ENCODE measurements at places on chromosomes 13 and 19. TPM values are rescaled to one million over a fixed set of nuclear protein-coding genes. Genes with fewer than 3 reads are reported as not detected.

GRCh38 chr13:71516521-71516920 is 350.5 kb downstream of the DACH1 start:
- H3K27ac ChIP-seq: no peak overlapping the region
- no peak for DNase-seq
- no peak overlapping the region for H3K4me3 ChIP-seq

DNA sequence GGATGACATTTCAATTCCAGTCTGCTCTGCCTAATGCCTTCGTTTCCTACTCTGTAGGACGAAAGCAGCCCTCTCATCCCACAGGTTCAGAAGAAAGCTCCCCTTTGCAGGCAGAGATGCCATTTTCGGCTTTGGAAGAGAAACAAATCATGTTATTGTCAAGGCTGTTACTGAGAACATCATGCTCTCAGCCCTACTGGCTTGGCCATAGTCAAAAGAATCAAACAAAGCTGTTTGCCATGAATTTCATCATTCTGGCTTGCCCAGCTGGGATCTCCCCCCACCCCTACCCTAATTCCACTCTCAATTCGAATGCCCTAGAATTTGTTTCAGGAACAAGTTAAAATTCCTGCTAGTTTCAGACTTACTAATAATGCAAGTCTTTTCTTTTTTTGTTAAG is 162.3 kb upstream of the SERP2 start:
- peak overlapping the region; percentile 12 for H3K27ac ChIP-seq
- H3K4me1 ChIP-seq: no peaks in the 10 kb centered on the region

DNA sequence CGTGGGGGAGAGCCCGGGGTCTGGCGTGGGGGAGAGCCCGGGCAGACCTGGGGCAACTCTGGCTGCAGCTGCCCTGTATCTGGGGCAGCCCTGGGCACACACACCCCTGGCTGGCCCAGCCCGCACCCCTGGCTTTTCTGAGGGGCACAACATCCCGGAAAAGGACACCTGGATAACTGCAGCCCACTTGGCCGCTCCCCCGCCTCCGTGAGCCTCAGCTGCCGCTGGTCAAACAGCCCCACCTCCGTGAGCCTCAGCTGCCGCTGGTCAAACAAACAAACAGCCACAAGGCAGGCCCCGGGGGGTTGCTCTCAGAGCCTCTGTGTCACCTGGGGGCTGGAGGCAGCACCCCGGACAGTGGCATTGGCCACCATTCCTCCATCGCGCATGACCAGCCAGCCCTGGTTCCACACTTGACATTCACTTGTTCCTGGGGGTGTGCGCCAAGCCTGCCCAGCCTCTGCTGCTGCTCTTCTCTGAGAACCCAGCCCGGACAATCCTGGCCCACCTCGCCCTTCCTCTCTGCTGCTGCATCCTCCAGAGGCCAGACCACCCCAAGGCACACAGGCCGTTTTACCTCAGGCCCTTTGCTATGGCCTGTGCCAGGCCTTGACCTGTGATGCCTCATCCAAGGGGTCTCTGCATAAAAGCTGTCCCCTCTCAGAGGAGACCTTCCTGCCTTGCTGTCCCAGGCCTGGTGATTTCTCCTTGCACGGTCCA is 19.9 kb downstream of the CEBPG start:
- H3K36me3 ChIP-seq: no peaks in the 10 kb centered on the region
- no peaks in the 10 kb centered on the region for H3K27me3 ChIP-seq
- peak overlapping the region; percentile 55 for H3K27ac ChIP-seq
- peaks cover 62% of the 10 kb centered on the region for H3K4me1 ChIP-seq

GRCh38 chr19:2286402-2287140 is 4.6 kb upstream of the PEAK3 start:
- no peak for DNase-seq
- no peak overlapping the region for H3K27ac ChIP-seq
- H3K4me3 ChIP-seq: no peak overlapping the region
- no peaks in the 10 kb centered on the region for H3K36me3 ChIP-seq
- H3K27me3 ChIP-seq: peaks cover 34% of the 10 kb centered on the region

DNA sequence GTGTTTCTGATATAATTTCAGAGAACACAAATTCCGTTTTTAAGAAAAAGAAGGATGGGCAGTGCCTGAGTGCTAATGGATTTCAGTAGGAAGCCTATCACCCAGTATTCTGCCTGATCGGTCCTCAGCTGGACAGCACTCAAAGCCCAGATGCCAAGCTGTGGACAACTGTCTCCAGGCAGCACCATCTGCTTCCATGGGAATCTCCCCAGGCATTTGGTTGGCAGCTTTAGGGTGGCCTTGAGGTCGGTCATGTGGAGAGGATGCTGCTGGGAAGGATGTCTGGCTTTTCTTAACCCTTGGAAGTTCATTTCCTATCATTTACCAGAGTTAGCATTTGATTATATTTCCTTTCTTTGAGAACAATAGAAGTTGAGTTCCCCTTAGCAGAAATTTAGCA is 311.7 kb downstream of the TBC1D4 start:
- no peaks in the 10 kb centered on the region for H3K36me3 ChIP-seq
- H3K4me1 ChIP-seq: no peaks in the 10 kb centered on the region
- no peak overlapping the region for H3K4me3 ChIP-seq
- H3K27me3 ChIP-seq: no peaks in the 10 kb centered on the region

NKPD1 gene
- total RNA-seq: 1.0 TPM

ACP5 gene
- 33.4 TPM for total RNA-seq

Measured in breast epithelium (tissue), 4 donors.